Activated CD4-positive, alpha-beta T cell treated with anti-CD3 and anti-CD28 coated beads, Interleukin-10, Interleukin-2, amounts not matched to agents 100 ng/mL and 50 ng/mL, durations not matched to agents 16 hours and 8 hours (primary cell): ENCODE measurements at places on chromosomes 12 and 14.

DNA sequence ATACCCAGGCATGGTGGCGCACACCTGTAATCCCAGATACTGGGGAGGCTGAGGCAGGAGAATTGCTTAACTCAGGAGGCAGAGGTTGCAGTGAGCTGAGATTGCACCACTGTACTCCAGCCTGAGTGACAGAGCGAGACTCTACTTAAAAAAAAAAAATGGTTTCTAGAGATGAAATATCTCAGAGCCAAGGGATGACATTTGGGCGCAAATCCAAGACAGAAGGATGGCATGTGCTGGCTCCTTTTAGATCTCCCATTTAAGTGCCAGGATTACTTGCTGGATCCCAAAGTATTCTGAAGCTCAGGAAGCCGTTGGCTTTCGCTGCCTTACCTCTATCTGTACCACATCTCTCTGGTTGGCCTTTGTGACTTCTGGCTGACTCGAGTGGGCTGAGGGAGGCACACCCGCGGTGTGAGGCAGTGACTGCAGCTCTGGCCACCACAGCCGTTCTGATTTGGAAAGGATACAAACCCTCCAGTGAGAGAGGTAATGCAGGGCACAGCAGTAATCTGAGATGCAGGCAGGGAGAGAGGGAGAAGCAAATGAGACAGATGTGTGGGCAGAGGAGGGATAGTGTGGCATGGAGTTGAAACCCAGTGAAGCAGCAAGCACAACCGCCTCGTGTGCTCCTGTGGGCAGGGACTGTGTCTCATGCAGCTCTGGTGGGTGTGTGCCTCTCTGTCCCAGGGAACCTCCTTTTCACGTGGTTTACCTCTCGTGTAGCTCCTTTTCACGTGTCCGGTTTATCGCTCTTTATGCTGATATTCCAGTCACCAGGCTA lies 4.9 kb downstream of the B4GALNT3 start:
- DNase-seq = no peak

DNA sequence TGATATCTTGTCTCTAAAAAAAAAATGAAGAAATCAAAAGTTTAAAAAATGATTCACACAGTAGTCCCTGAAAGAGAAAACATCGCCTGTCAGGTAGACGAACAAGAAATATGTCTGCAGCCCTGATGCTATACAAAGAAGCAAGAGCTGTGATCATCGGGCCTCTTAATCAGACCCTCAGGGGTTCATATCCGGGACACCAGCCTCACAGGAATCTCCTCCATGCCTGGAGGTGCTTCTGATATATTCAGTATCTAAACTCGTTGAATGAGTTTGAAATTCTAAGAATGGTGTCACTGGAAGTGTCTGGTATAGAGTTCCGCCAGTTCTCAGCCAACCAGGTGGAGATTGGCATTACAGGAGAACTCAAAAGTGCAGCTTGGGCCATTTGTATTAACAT lies 64.7 kb downstream of the KSR2 start:
- no peak for DNase-seq

GRCh38 chr12:101480849-101481248 lies 5.7 kb downstream of the SPIC start:
- DNase-seq = no peak

GRCh38 chr14:76136476-76137110 lies 15.1 kb upstream of the GPATCH2L start:
- no peak for DNase-seq

- no peak for DNase-seq
Observed at GRCh38 chr12:88802096-88802706, 221.9 kb upstream of the KITLG start.

DNA sequence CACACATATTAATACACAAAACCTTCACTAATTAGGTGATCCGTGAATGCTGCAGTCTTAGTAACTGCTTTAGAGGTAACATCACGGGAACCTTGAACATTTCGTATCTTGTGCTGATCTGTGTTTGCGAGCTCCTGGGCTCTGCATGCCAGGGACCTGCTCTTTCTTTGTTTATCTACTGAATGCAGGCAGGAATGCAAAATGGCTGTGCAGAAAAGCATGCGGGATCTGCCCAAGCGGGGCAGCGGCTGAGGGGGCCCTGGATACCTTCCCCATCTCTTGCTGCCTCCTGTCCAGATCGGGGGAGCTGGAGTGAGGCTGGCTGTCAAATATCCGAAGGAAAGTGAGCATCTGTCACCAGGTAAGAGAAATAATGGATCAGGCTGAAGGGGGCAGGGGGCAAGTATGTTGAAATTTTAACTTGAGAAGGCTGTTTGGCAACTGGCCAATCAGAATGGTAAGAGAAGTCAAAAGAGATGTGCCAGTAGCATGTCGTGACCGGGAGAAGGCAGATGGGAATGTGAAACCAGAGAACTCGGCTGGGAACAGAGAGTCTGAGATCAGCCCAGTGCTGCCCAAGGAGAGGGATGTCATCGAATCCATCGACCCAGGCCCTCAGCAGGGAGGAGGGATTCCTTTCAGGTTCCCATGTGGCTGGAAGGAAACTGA lies 191.4 kb downstream of the TTC7B start:
- DNase-seq = no peak

- no peak for DNase-seq
Observed at GRCh38 chr12:83214185-83214584, 527.5 kb downstream of the TMTC2 start.

DNA sequence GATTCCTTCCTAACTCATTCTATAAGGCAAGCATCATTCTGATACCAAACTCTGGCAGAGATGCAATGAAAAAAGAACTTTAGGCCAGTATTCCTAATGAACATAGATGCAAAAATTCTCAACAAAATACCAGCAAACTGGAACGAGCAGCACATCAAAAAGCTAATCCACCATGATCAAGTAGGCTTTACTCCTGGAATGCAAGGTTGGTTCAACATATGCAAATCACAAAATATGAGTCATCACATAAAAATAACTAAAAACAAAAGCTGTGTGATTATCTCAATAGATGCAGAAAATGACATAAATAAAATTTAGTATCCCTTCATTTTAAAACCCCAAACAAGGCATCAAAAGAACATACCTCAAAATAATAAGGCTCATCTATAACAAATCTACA lies 98.9 kb downstream of the ACSS3 start:
- DNase-seq = no peak
